ENCODE measurements at places on chromosomes 5 and 9.
A peak's percentile ranks its signal among the peaks of the same experiment; 100 is the strongest.

- no peak for DNase-seq
- peaks cover 10% of the 10 kb centered on the region for H3K27me3 ChIP-seq
Measured at GRCh38 chr5:142301540-142301939, 23.3 kb downstream of the SPRY4 start.

GRCh38 chr9:137296670-137297664 lies 5.1 kb downstream of the NRARP start:
- peak; percentile 47 for DNase-seq
- peak overlapping the region; percentile 72 for H3K27ac ChIP-seq
- peaks cover 18% of the 10 kb centered on the region for H3K36me3 ChIP-seq
- peaks cover 12% of the 10 kb centered on the region for H3K27me3 ChIP-seq

- H3K27me3 ChIP-seq: no peaks in the 10 kb centered on the region
- H3K27ac ChIP-seq: no peak overlapping the region
- DNase-seq: no peak
- H3K4me3 ChIP-seq: no peak overlapping the region
- no peaks in the 10 kb centered on the region for H3K36me3 ChIP-seq
- H3K4me1 ChIP-seq: no peaks in the 10 kb centered on the region
Measured at GRCh38 chr9:70816316-70816715, 305.1 kb downstream of the TRPM3 start.

- H3K27me3 ChIP-seq: peaks cover 9% of the 10 kb centered on the region
- H3K27ac ChIP-seq: no peak overlapping the region
- no peak for DNase-seq
- peaks cover 4% of the 10 kb centered on the region for H3K36me3 ChIP-seq
- H3K4me3 ChIP-seq: no peak overlapping the region
- H3K4me1 ChIP-seq: peaks cover 34% of the 10 kb centered on the region
Measured at GRCh38 chr9:133837627-133838597, 99.8 kb upstream of the SARDH start.

- H3K4me3 ChIP-seq: no peak overlapping the region
- peaks cover 8% of the 10 kb centered on the region for H3K36me3 ChIP-seq
- H3K4me1 ChIP-seq: peaks cover 5% of the 10 kb centered on the region
- peaks cover 31% of the 10 kb centered on the region for H3K27me3 ChIP-seq
- H3K27ac ChIP-seq: no peak overlapping the region
Measured at GRCh38 chr5:1667648-1668140, 131.9 kb downstream of the MRPL36 start.

- H3K27ac ChIP-seq: no peak overlapping the region
- H3K4me1 ChIP-seq: no peaks in the 10 kb centered on the region
- H3K4me3 ChIP-seq: no peak overlapping the region
- H3K27me3 ChIP-seq: no peaks in the 10 kb centered on the region
Measured at GRCh38 chr5:8517456-8517855, 648.5 kb downstream of the MTRR start.

DNA sequence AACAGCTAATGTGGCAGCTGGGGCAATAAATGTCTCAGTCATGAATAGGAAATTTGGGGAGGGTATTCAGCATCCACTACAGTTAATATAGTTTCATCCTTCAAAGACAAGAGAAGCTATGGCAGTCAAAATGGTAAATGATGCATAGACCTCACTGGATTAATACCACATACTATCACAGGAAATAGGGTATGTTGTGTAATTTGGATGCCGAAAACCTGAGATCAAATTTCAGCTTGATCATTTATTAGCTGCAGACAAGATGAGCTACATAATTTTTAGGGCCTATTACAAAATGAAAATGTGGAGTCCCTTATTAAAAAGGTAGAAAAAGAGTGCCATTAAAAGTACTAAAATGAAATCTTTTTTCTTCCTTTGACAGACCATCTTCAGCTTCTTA lies 112.6 kb upstream of the MTAP start:
- H3K36me3 ChIP-seq: no peaks in the 10 kb centered on the region
- H3K27me3 ChIP-seq: no peaks in the 10 kb centered on the region
- DNase-seq: no peak
- H3K4me3 ChIP-seq: no peak overlapping the region
- no peak overlapping the region for H3K27ac ChIP-seq
- H3K4me1 ChIP-seq: no peaks in the 10 kb centered on the region

- no peak overlapping the region for H3K27ac ChIP-seq
- DNase-seq: no peak
- no peaks in the 10 kb centered on the region for H3K36me3 ChIP-seq
- H3K27me3 ChIP-seq: peaks cover 2% of the 10 kb centered on the region
Measured at GRCh38 chr5:136035837-136036236, 7.0 kb downstream of the TGFBI start.

DNA sequence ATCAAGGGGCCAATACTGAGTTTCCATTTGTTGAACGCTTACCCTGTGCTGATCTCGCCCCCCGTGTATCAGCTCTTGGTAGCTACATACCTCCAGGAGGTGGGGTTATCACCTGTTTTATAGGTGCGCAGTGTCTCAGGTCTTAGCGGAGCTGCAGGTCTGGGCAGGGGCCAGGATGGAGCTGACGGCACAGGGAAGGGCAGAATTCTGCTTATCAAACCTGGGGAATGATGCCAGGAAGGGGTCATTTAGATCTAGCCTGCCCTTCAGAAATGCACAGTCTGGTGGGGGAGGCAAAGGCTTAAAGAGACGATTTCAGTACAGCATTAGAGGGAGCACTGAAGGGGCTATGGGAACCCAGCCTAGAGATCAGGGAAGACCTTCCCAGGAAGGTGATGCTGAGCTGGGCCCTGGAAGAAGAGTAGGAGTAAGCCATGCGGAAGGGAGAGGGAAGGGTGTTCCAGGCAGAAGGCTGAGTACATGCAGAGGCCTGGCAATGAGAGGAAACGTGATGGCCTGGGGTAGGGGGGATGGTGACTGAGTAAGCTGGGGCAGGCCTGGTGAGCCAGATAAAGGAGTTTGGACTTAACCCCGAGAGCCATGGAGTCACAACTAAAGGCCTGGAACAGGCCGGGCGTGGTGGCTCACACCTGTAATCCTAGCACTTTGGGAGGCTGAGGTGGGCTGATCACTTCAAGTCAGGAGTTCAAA lies 31.5 kb downstream of the OLFML2A start:
- peaks cover 8% of the 10 kb centered on the region for H3K27me3 ChIP-seq
- H3K4me1 ChIP-seq: peaks cover 5% of the 10 kb centered on the region
- H3K36me3 ChIP-seq: no peaks in the 10 kb centered on the region
- H3K4me3 ChIP-seq: no peak overlapping the region
- H3K27ac ChIP-seq: no peak overlapping the region
- no peak for DNase-seq

DNA sequence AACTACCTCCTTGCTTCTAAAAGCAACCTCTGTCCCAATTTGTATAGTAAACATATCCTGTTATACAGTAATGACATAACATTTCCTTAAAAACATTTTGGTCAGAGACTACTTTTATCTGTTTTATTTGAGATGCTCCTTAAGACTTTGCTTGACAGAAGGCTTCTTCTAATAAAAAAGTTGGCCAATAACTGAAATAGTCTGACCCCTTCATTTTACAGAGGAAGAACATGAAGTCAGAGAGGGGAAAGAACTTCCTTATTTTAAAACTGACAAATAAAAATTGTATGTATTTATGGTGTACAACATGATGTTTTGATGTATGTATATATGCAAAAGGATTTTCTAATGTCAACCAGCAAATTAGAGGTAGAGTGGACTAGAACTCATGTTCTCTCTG lies 35.8 kb upstream of the SPARC start:
- H3K27ac ChIP-seq: no peak overlapping the region
- H3K27me3 ChIP-seq: no peaks in the 10 kb centered on the region
- no peaks in the 10 kb centered on the region for H3K36me3 ChIP-seq
- H3K4me3 ChIP-seq: no peak overlapping the region
- no peaks in the 10 kb centered on the region for H3K4me1 ChIP-seq

DNA sequence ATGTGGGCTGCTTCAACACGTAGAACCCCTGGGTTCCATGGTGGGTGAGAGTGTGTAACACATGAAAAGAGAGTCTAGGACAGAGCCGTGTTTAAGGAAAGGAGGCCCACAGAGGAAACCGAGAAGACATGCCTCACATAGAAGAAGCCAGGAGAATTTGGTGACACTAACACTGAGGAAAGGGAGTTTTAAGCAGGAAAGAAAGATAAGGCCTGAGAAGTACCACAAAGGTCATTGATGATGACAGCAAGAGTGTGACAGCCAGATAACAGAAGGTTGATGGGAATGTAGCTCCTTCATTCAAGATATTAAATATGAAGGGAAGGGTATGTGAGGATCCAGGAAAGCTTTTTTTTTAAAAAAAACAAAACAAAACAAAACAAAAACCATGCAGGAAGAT lies 72.4 kb upstream of the SPRY4 start:
- peaks cover 29% of the 10 kb centered on the region for H3K36me3 ChIP-seq
- peak overlapping the region; percentile 3 for H3K27ac ChIP-seq
- H3K4me1 ChIP-seq: peaks cover 7% of the 10 kb centered on the region
- peaks cover 2% of the 10 kb centered on the region for H3K27me3 ChIP-seq
- H3K4me3 ChIP-seq: no peak overlapping the region

DNA sequence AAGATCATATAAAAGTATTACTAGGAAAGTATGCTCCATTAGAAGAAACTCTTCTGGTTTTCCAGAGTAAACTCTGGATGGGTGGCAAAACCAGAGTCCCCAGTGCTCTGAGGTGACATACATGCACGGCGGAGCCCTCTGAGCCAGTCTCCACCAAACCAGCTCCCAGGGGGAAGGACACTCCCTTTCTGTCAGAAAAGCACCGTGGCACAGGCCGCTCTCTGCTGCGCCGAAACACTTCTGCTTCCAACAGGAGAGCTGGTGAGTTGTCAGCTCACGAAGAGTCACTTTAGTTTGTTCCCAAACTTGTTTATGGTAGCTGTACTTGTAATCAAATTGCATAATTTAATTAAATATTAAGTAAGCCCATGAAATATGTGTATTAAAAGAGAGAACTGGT lies 184.6 kb downstream of the CDK5RAP2 start:
- DNase-seq: no peak
- H3K36me3 ChIP-seq: peaks cover 29% of the 10 kb centered on the region
- no peak overlapping the region for H3K4me3 ChIP-seq
- H3K4me1 ChIP-seq: peaks cover 13% of the 10 kb centered on the region
- H3K27me3 ChIP-seq: peaks cover 3% of the 10 kb centered on the region
- no peak overlapping the region for H3K27ac ChIP-seq

DNA sequence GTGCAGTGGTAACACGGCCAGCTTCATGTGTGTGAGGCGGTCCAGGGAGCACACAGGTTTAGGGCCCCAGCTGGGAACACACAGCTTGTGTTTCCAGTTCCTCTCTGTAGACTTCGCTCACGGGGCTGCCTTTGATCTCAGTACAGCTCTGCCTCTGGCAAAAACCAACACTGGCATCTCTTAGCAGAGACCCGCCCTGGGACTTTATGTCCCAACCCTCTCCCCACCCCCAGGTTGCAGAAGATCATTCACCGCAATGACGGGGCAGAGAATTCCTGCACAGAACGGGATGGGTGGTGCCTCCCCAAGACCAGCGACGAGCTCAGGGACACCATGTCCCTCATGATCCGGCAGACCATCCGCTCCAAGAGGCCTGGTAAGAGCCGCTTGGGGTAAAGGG lies 5.2 kb upstream of the CEL start:
- H3K27ac ChIP-seq: no peak overlapping the region
- H3K4me3 ChIP-seq: no peak overlapping the region
- peaks cover 16% of the 10 kb centered on the region for H3K4me1 ChIP-seq
- H3K36me3 ChIP-seq: peaks cover 31% of the 10 kb centered on the region
- no peak for DNase-seq
- H3K27me3 ChIP-seq: peaks cover 5% of the 10 kb centered on the region

DNA sequence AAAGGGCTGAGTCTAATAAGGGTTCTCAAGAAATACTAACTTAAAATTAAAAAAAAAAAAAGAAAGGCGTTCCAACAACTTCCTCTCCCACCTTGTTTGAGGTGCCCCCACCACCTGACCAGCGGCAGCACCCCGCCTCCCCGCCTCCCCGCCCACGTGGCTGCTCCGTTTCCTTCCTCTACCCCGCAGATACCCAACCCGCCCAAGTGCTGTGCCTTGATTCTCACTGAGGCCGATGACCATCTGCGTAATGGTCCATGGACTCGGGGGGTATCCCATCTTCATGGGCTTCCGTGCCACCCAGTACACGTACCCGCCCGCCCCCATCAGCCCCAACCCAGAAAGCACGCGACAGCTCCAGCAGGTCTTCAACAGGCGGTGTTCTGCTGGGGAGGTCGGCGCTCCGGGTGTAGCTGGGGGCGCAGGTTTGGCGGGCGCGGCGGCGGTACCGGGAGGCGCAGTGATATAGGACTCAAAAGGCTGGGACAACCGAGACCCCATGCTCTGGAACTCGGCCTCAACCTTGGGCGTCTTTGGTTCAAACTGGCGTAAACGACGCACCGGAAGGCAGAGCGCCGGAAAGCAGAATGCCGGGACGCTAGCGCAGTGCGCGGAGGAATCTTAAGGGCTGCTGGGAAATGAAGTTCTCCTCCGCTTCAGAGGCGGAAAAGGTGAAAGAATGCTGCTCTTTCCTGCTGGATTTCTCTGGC lies at the start of gene DMAC1:
TSS of gene DMAC1 (minus strand) at position 545 of the 710 bp plus-strand sequence. CDS start at position 501, 44 bp downstream.
- peak within 1 kb of the TSS; percentile 92 for H3K27ac ChIP-seq
- DNase-seq: peak; percentile 74
- H3K4me3 ChIP-seq: peak within 1 kb of the TSS; percentile 95
- H3K36me3 ChIP-seq: no peaks in the 10 kb centered on the region
- H3K27me3 ChIP-seq: no peaks in the 10 kb centered on the region

DNA sequence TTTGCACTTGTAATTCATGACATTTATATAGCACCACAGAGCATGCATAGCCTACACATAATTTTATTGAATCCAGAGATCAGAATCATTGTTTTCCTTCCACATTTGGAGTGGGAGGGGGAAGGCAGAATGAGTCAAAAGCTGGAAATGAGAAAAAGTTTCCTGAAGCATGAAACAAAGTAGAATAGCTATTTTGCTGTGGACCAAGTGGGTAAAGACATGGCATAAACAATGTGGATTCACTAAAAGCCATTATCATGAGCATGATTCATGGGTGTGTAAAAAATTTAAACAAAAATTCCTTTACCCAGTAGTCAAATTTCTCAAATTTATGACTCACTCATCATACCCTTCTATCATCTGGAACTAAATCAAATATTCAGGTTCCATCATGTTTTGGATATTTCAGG lies 97.9 kb downstream of the YIPF5 start:
- H3K27me3 ChIP-seq: no peaks in the 10 kb centered on the region
- peaks cover 4% of the 10 kb centered on the region for H3K4me1 ChIP-seq
- no peak overlapping the region for H3K4me3 ChIP-seq
- H3K27ac ChIP-seq: no peak overlapping the region

DNA sequence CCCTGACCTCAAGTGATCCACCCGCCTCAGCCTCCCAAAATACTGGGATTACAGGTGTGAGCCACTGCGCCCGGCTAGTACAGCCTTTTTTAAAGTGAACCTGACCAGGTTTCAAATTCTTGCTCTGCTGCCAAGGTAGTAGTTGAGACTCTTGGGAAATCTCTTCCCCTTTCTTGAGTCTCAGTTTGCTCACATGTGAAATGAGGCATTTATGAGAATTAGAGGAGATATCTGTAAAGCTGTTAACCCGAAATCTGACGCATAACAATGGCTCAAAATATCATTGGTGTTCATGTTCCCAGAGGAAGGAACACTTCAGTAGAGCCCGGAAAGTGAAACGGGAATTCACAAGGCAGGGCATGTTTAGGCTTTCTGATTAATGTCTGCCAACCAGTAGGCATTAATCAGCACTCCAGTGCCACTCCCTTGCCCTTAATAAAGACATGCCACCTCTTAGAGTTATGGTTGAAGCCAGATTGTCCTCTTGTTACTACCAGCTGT lies 1.5 kb downstream of the ARPC5L start:
- no peak overlapping the region for H3K27ac ChIP-seq
- peak overlapping the region; percentile 22 for H3K4me3 ChIP-seq
- no peak for DNase-seq
- peaks cover 10% of the 10 kb centered on the region for H3K36me3 ChIP-seq

GRCh38 chr5:38029397-38030065 lies 189.7 kb upstream of the GDNF start:
- H3K36me3 ChIP-seq: no peaks in the 10 kb centered on the region
- no peak overlapping the region for H3K4me3 ChIP-seq
- H3K27me3 ChIP-seq: no peaks in the 10 kb centered on the region
- no peak overlapping the region for H3K27ac ChIP-seq

- H3K4me3 ChIP-seq: no peak overlapping the region
- no peak for DNase-seq
- H3K27ac ChIP-seq: no peak overlapping the region
- H3K27me3 ChIP-seq: no peaks in the 10 kb centered on the region
Measured at GRCh38 chr5:101721543-101721942, 574.5 kb downstream of the SLCO4C1 start.

Measured in endothelial cell (in vitro differentiated cells).